ENCODE measurements at places on chromosomes 13 and 19.
A peak's percentile ranks its signal among the peaks of the same experiment; 100 is the strongest.

- no peak for DNase-seq
These were observed 4.1 kb downstream of the ZNF536 start for GRCh38 chr19:30376272-30376671.

DNA sequence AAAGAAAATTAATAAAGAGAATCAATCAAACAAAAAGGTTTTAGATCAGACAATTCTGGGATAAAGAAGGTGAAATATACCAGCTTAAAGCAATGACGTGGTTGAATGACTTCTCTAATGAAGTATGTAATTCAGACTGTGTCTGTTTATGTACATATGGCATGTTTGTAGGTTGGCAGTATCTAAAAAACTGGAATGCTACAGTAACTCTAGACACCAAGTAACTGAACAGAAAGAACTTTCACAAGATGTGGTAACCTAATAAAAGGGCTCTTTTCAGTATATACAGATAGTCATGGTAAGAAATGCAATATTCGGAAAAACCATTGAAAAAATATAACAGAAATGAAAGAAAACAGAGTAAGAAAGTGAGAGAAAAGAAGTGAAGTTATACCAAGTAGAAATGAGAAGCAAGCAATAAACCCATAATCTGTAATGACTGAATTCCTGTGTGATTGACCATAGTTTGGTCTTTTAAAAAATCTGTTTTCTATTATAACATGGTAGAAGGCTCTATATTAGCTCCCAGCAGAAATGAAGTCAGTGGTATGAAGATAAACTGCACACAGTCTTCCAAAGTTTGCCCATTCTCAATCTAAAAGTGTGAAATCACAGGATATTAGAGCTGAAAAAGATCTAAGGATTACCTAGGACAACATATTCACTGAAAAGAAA, 31.4 kb downstream of the ELF1 start:
- DNase-seq, result peak; percentile 5

GRCh38 chr13:112575675-112576074, 12.3 kb downstream of the TUBGCP3 start:
- peak; percentile 74 for DNase-seq

DNA sequence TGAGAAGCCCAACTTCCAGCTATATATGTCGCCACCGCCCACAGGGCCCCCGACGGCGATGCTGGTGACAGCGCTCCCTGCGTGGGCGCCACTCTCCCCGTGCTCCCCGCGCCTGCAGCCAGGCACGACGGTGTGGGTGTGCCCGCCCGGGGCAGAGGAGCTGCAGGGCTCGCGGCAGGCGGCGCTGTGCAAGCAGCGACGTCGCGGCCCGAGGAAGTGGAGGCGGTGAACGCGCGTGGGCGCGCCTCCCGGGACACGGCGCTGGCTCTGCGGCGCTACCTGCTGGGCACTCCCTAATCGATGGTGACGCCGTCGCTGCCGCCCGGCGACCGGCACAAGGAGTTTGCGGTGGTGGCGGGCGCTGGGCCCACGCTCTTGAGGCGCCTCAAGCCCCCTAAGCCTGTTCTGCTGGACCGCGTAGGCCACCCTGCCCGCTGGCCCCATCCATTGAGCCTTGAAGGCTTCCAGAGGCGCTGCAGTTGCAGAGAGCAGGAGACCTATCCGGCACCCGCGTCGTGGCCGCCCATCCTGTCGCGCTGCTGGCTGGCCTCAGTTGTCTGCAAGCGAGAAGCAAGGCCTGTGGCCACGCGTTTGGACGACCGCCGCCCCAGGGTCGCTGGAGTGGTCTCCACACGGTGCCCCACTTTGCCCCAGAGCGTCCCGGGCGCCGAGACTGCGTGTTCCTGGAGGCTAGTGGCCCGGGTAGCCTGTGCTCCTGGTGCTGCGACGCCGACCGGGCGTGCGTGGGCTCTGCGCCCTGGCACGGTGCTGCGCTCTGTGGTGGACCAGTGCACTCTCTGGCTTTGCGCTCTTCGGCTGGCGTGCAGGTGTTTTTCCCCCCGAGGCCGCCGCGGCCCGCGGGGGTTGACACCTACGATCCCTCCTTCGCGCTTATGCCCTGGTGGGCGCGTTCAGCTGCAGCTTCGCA, 23.1 kb downstream of the LRFN3 start:
- no peak for DNase-seq

DNA sequence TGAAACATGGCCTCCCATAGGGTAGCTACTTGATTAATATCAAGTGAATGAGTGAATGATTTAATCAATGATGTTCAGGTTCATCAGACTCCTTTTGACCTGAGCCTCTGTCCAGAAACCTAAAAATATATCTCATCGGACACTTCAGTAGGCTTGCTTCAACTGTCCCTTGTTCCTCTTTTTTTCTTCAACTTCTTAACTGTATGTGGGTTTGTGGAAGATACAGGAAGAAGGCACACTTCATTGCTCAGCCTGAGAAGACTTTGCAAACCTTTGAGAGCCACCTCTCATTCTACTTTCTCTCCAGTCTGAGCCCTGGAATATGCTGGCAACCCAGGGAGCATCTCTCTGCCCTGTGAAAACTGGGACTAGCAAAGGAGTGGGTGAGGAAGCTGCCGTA, 557.0 kb downstream of the FGF9 start:
- DNase-seq, result no peak

DNA sequence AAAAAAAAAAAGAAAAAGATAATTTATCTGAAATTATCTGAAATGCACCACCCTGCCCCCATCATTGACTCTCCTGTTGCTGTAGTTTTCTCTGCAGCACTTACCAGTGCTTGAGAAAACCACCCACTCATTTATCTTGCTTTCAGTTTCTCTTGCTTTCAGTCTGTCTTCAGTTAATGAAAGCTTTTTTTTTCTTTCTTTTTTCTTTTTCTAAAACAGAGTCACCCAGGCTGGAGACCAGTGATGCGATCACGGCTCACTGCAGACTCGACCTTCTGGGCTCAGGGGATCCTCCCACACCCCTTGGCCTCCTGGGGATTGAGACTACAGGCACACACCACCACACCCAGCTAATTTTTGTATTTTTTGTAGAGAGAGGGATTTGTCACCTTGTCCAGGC, 4.3 kb upstream of the ACP5 start:
- no peak for DNase-seq

- DNase-seq, result no peak
These were observed 40.4 kb upstream of the ZNF254 start for GRCh38 chr19:24046550-24046949.

DNA sequence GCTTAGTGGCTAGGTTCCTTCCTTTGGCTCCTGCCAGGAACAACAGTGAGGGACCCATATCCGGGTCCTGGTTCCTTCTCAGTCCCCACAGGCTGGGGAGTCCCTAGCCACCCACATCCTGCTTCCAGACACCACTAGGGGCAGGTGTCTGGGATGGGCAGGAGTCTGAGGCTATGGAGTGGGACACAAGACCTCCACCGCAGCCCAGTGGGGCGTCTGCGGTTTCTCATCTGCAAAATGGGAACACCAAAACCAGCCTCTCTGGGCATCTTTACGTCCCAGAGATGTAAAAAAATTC, 879 bp upstream of the FCGBP start:
- DNase-seq, result no peak

GRCh38 chr13:23988546-23989122, 91.3 kb upstream of the C1QTNF9B start:
- peak; percentile 47 for DNase-seq

DNA sequence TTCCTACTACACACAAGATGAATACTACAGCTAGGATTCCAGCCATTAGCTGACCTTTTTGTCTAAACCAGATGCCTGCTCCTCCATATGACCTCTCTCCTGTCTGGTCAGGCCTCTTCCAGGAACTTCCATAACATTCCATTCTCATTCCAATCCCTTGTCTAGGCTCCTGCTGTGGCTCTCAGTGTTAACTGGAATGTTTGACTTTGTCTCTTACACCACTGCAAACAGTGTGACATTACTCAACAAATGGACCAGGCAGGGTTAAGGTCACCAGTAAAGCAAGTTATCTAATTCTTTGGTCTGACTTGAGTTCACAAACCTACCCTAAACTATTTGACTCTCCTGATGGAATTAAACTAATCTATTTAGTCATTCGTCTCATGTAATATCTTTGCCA, 2.1 kb upstream of the GPC6 start:
- DNase-seq, result peak; percentile 88

DNA sequence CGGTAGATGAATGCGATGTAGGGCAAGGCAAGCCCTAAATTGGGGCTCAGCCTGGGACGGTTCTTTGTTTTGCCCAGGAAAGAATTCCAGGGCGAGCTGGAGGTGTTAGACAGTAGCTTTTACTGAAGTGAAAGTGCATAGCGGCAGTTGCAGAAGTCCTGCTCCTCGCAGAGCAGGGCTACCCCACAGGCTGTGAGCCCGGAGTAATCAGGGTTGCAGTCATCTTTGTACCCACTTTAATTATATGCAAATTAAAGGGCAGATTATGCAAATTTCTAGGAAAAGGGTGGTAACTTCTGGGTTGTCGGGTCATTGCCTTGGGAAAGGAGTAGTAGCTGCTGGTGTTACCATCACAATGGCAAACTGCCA, 30.5 kb downstream of the VAV1 start:
- no peak for DNase-seq

GRCh38 chr19:15112385-15112784, 5.2 kb downstream of the SYDE1 start:
- DNase-seq, result no peak

DNA sequence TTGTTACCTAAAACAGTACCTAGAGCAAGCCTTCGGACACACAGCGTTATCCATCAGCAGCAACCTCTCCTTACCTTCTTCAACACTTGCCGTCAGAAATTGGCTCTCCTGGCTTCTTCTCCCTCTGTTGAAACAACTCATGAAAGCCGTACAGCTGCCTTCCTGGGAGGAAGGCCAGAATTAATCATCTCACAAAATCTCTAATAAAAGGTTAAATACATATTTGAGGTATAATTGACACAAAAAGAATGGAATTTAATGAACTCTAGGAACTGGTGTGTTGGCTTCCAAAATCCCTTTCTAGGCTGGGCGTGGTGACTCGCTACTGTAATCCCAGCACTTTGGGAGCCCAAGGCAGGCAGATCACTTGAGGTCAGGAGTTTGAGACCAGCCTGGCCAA, 37.3 kb upstream of the GTF2F2 start:
- DNase-seq, result peak; percentile 80

DNA sequence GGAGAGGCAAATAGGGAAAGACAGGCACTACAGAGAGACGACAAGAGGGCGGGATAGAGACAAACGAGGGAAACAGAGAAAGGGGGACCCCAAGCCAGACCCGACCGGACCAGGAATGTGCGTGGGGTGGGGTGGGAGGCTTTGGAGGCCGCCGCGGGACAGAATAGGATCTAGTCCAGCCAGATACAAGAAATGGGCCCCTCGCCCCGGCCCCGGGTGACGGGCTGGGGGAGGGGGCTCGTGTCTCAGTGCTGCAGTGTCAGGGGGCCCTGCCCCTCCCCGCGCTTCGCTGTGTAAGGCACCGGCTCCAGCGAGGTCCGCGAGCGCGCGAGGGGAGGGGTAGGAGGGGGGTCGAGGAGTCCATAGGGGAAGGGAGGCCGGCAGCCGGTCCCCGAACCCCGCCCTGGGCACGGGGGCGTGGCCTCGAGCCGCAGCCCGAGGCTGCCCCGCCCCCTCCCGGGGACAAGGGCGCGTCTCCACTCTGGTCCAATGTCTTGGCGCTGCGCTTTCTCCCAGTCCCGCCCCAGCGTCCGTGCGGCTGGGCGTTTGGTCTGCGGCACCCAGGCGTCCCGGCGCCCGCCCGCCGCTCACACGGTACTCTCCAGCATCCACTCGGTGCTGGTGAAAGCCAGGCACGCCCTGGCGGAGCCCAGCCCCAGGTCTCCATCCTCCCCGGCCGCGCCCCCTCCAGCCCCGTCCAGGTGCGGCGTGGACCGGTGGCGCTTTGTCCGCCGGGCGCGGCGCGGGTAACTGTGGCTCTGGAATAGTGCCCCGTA, 11.0 kb downstream of the IFNL1 start:
- DNase-seq, result no peak

DNA sequence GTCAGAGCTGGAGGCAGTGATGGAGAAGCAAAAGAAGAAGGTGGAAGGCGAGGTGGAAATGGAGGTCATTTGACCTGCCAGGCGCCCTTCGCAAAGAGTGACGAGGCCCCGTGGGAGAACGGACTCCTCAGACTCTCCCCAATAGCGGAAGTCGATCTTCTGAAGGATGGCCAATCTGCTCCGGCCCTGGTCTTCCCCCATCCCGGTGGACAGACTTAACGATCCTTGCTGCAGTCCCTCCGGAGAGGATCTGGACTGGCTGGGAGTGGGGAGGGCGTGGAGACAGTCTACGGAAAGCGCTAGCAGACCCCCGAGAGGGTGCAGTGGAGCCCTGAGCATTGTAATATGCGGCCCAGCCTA, 11.9 kb downstream of the EPS8L1 start:
- no peak for DNase-seq

GRCh38 chr13:51148952-51149573, 38.0 kb upstream of the C13orf42 start:
- DNase-seq, result peak; percentile 63

DNA sequence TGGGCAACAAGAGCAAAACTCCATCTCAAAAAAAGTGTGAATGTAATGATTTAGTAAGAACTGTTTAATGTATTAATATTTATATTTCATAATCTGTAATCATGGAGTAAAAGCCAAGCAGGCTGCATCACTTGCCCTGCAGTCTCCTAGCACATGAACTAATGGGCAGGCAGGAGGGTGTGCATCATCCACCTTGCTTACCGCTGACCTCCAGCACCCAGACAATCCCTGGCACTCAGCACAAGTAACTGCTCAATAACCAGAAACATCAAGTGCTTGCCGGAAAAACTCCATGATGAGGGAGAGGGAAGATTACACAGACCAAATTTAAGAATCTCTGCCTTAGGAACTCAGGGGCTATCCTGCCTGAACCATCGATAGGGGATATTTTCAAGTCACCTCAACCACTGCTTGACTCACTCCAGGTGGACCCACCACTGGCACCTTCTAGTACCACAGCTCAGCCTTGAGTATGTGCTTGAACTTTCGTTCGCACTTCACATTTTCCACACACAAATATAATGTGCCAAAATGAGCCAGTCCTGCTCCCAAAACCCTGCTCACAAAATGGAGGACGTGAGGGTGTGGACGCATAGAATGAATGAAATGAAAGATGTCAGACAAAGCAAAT, 18.6 kb downstream of the BRD4 start:
- DNase-seq, result no peak

DNA sequence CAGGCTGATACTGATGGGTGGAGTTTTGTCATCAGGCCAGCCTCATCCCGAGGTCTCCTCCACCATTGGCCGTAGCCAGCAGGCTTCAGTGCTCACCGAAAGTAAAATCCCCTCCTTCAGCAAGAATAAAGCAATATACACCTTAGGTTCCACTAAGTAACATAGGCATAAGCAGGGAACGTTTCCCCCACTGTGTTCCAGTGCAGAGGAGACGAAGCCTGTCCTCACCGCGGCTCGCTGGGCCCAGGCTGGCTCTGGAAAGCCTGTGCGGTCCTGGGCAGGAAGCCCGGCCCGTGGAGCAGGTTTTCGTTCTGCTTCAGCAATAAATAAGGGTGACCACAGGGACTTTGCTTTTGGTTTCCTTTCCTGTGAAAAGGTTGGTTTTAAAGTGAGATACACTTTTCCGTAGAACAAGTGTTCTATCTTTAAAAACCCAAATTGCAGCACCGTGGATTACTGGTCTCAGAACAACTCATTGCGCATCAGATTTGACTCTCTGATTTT, 16.3 kb upstream of the TEX29 start:
- no peak for DNase-seq
